ENCODE measurements at places on chromosomes 12 and 14. TPM values are rescaled to one million over a fixed set of nuclear protein-coding genes. Genes with fewer than 3 reads are reported as not detected.

TMEM179 gene
- not detected for total RNA-seq

CCDC177 gene
- total RNA-seq: 0.06 TPM

DNA sequence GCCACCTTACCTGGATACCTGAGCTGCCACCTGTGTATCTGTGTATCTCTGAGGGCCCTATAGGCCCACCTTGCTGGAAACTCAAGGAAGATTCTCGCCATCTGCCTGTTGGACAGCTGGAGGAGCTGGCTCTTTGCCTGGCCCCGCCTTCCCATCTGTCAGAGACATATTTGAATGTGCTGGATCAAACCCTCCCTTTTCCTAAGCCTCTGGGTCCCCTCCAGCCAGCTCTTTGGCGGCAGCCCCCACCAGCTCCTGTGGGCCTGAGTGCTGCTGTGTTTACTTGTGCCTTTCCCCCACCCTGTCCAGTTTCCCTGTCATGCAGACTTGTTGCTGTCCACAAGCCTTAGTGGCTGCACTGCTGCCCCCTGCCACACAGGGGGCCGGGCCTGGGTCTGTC is 55.9 kb upstream of the SRSF5 start:
- DNase-seq: no peak

INSM2 gene
- total RNA-seq: not detected

DNA sequence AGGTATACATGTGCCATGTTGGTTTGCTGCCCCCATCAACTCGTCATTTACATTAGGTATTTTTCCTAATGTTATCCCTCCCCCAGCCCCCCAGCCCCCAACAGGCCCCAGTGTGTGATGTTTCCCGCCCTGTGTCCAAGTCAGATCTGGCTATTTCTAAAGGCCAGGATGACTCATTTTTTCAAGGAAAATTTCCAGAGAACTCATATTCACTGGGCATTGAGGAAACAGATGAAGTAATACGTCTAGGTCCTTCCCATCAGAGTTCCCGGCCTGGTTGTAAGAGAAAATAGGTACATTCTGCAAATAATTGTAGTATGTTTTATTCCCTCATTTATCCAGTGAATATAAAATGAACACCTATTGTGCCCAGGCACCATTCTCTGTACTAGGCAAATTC is 345.2 kb downstream of the BCL11B start:
- no peak for DNase-seq

Data from right lobe of liver (tissue), 6 donors.